Muscle of arm (tissue), 14 donors: ENCODE measurements at places on chromosomes 2 and 18. TPM values are rescaled to one million over a fixed set of nuclear protein-coding genes. Genes with fewer than 3 reads are reported as not detected.

DNA sequence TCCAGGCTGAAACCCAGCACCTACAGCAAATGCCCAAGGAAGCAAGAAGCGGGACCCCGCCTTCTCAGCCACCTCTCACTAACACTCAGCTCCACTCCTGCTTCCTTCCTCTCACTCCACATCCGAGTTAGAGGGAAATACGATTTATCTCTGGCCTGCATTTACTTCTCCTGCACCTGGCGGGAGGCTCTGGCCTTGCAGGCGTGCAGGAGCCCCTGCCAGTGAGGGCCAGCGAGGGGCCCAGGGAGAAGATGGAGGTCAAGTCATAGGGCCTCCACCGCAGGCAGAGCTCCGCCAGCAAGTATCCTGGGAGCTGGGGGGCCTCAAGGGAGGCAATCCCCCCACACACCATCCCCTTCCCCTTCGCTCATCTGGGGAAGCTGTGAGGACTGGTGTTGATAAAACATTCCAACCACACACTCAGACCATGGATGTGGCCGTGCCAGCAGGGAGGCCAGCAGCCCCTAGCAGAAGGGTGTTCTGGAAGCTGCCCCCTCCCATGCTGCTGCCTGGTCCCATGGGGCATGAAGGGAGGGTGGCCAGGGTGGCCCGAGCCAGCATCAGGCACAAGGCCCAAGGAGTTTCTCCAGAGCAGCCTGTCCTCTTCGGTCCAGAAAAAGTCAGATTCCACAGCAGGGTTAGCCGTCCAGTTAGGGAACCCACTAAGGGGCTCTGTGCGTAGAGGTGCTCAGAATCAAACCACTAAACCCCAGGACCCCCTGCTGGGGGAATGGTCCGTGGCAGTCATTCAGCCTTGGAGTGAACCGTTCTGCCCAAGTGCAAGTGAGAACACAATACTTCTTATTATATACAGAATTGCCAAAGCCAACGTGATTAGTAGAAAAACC lies 91.2 kb downstream of the HDAC4 start:
- no peak for DNase-seq

ABCG5 gene
- polyA plus RNA-seq = 0.11 TPM

- DNase-seq = no peak
Measured at GRCh38 chr2:16626997-16627605, 38.5 kb downstream of the CYRIA start.

DNA sequence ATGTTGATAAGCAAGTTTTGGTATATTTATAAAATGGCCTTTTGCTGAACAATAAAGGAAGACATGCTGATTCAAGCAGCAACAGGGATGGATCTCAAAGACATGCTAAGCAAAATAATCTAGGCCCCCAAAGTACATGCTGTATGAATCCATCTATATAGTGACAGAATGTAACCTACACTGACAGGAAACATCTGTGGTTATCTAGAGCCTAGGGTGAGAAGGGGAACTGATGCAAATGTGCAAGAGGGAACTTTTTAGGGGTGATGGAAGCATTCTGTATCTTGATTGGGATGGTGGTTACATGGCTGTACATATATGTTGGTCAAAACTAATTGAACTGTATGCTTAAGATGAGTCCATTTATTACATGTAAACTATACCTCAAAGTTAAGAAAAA lies 24.2 kb downstream of the CNRIP1 start:
- no peak for DNase-seq

CHMP3 gene
- polyA plus RNA-seq = 168 TPM

DNA sequence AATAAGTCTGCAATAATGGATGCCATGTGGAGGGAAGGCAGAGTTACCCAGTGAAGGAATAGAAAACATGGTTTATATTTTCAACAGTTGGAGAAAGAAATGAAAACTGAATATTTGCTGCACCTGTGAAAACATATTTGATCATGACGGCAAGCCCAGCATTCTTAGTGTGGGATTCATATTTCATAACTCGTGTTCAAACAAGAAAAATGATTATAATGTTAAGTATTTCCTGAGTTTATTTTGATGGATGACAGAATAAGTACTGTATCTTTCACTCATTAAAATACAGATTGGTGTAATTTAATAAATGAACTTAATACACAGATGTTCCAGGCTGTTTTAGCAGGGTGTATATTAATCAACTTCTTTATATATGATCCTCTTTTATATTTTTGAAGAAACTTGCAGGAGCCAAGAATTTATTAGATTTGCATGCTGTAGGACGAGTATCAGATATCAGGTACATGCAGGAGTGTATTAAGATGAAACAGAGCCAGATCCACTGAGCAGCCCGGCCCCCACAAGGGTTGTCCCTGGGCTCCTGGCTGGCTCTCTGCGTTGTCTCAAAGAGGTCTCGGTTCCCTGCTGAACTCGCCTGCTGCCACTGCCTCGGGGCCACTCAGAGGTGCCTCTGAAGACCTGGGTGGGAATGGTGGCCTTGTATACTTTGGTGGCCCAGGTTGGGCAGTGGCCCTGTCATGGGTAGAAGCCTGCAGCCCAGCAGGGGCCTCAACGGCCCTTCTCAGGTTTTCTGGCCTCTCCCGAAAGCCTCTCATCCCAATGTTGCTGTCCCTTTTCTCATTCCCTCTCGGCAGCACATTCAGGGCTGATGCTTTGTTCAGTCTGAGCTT lies 95.0 kb upstream of the LDAH start:
- DNase-seq = no peak

GRCh38 chr2:207046724-207047123 lies 107.4 kb downstream of the CPO start:
- no peak for DNase-seq

KCNJ3 gene
- polyA plus RNA-seq = 1.1 TPM

DNA sequence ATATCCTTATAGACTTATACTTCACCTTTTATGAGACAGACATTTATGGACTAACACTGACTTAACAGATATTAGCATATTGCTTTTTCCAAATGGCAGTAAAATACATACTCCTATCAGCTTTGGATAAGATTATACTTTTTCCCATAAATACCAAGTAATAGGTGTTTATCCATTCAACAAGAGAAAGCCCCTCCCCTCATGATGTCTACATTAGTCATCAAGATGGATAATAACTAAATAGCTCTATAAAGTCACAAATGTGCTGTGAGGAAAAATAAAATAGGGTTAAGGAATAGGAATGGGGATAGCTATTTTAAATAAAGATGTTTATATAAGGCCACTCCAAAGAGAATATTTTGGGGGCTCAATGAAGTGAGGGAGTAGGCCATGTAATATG lies 39.4 kb downstream of the CSRNP3 start:
- DNase-seq = no peak

GRCh38 chr2:118320196-118320595 lies 231.9 kb downstream of the INSIG2 start:
- no peak for DNase-seq
